ENCODE measurements at places on chromosomes 13 and 19.

DNA sequence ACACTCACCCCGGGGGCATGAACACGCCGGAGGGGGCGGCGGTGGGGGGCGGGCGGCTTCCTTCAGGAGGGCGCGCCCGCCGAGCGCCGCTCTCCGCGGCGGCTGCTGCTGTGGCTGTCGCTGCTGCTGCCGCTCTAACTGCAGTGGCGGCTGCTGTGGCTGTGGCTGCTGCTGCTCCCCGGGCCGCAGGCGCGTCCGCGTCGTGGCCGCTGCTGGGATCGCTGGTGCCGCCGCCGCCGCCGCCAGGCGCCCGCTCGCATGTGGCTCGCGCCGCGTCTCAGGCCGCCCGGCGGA, at the start of gene BBC3:
TSS of gene BBC3 (minus strand) at position 279 of the 294 bp plus-strand sequence. CDS start 2,768 bp downstream, outside the sequence.
- no peak for DNase-seq

- no peak for DNase-seq
Measured at GRCh38 chr13:72849571-72849970, 67.6 kb downstream of the PIBF1 start.

- DNase-seq: no peak
Measured at GRCh38 chr19:49414256-49414655, 9.0 kb downstream of the PTH2 start.

GRCh38 chr19:33110137-33110910, 21.6 kb upstream of the WDR88 start:
- DNase-seq: no peak

DNA sequence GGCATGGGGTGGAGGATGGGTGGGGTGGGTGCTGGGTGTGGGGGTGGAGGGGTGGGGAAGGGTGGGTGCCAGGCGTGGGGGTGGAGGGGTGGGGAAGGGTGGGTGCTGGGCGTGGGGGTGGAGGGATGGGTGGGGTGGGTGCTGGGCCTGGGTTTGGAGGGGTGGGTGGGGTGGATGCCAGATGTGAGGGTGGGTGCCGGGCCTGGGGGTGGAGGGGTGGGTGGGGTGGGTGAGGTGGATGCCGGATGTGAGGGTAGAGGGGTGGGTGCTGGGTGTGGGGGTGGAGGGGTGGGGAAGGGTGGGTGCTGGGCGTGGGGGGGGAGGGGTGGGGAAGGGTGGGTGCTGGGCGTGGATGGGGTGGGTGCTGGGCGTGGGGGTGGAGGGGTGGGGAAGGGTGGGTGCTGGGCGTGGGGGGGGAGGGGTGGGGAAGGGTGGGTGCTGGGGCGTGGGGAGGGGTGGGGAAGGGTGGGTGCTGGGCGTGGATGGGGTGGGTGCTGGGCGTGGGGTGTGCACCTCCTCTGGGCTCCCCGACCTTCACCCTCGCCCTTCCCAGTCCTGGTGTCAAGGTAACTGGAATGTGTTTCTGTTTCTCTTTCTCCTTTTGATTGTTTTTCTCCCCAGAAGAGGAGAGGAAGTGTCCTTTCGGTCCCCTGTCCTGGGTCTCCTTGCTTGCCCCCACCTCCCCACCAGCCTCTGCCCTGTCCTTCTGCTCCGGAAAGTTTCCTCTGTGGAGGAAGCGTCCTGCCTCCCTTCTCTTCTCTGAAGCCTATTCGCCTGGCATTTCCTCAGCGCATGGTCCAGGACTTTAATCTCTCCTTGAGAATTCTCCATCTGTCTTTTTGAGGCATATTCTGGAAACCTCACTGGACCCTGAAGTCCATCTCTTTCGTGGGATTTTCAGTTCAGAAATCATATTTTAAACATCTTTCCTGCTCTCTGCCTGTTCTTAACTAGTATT, 22.9 kb upstream of the CFAP97D2 start:
- no peak for DNase-seq
